ENCODE measurements at places on chromosomes 12 and 14.

DNA sequence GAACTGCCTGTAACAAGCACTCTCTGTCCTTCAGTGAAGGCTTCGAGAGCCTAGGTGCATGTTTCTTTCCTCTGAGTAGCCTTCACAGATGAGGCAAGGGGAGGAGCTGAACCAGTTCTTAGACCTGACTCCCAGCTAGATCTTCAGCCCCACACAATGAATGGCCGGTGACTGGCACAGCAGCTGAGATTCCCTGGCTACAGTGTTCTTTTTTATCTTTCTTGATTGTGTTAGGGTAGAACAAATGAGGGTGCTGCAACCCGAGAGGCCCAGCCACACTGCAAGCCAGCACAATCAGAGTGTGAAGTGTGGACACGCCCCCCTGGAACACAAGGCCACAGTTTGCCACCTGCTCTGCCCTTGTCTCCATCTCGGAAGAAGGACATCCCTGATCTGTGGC lies 19.1 kb upstream of the COL2A1 start:
- no peak for DNase-seq

DNA sequence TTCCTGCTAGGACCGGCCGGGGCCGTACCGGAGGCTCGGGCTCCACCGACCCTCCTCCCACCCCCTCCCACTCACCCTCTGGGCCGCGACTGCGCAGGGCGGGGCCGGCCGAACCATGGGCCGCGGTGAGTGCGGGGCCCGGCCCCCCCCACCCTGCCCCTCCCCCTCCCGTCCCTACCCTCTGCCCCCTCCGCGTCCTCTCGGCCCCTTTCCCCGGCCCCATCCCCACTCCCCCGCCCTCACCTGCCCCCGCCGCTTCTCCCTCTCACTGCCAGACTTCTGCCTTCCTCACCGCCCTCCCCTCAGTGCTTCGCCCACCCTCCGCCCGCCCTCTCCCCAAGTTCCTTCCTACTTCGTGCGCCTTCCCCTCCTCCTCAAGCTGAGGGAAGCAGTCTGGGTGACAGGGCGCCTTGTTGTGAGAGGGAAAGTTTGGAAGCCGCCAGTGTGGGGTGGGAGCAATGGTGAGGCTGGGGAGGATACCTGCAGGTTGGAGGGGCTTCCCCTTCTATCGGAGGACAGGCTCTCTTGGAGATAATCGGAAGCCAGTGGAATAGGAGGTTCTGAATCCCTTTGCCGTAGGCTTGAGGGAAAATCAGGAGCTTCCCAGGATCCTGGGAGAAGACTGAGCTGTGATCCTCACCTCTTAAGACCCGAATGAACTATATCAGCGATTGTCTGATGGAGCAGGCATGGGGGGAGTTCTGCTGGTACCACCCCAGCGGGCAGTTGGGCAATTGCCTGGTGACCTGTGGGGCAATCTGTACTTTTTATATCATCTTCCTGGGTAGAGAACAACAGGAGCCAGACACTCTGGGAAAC lies 472 bp downstream of the MBD6 start:
- DNase-seq: no peak

DNA sequence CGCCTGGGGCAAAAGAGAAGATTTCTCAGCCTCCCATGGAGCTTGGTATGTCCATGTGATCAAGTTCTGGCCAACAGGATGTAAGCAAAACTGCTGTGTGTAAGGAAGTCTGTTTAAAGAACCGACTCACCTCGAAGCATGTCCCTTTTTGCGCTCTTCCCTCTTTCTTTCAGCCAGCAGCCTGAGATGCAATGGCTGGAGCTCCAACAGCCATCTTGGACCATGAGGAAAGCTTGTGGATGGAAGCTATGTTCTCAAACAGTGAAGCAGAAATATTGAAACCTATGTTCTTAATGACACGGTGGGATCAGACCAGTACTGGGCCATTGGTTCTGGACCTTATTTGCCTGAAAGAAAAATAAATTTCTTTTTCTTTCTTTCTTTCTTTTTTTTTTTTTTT lies 82.3 kb upstream of the SLC24A4 start:
- no peak for DNase-seq

GRCh38 chr12:29405561-29405960 lies 24.6 kb upstream of the ERGIC2 start:
- DNase-seq: no peak

DNA sequence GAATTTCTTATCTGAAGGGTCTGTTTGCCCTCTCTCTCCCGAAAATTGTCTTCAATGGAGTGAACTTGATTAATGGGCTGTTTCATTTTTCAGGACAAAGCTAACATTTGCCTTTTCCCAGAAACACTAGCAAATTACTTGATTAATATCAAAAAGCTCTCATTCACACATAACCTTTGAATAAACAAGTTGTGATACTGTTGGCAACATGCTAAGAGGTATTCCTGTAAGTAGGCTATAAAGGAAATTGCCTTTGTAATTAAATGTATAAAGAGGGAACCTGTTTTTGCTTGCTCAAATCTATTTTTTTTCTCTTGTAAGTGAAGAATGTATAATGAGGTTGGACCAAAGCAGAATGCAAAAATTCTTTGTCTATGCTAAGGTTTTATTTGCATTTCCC lies 457.2 kb downstream of the TMTC2 start:
- DNase-seq: no peak

DNA sequence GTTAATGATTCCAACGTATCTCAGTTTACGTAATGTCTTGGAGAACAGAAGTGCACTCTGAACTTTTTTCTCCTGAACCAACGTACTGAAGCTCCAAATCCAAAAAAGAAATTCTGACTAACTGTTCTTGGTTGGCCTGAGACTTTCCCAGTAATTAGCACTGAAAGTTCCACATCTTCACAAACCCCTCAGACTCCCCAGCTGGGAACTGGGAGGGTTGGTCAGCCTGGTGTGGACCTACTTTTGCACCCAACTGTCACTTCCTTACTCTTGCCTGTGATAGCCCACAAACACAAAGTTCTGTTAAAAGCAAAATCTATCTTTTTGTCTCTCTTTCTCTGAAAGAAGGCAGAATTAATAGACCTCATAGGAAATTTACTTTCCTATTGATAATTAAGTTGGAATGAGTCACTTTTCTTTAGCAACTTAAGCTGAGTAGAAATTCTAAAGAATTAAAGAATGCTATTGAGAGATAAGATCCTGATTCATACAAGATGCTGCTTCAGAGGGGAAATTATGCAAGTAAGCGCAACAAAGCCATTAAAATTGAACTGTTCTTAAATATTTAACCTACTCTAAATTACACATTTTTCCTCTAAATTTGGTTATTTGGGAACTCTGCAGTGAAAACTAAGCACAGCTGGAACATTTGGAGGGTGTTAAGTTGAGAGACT lies 155.0 kb downstream of the EPS8 start:
- no peak for DNase-seq

- DNase-seq: no peak
Observed at GRCh38 chr14:89221109-89221810, 195.8 kb downstream of the FOXN3 start.

DNA sequence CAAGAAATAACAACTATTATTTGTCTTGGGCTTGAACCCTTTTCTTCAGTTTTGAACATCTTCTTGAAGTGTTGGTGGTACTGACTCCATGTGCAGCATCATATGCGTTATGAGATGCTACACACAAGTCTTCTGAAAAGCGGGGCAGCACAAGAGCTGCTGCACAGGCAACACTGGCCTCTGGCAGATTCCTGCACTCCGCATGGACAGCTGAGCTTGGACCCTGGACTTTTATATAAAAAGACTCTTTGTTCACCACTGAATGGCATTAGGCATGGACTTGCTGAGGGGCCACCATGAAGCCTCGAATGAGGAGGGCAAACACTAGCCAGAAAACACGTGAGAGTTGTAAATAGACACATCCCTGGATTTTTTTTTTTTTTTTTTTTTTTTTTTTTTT lies 210.8 kb upstream of the NPAS3 start:
- no peak for DNase-seq

GRCh38 chr14:76237349-76237990 lies 85.7 kb downstream of the GPATCH2L start:
- no peak for DNase-seq

Measured in GM12892 (cell line).